ENCODE measurements at places on chromosomes 4 and X. TPM values are rescaled to one million over a fixed set of nuclear protein-coding genes. Genes with fewer than 3 reads are reported as not detected.

RBMXL3 gene
- polyA plus RNA-seq, result not detected

FRMPD4 gene
- 0.45 TPM for polyA plus RNA-seq

SPANXN3 gene
- not detected for polyA plus RNA-seq

- H3K27ac ChIP-seq, result no peak overlapping the region
- H3K4me1 ChIP-seq, result no peaks in the 10 kb centered on the region
- no peak for DNase-seq
- H3K27me3 ChIP-seq, result no peaks in the 10 kb centered on the region
- H3K36me3 ChIP-seq, result no peaks in the 10 kb centered on the region
These were observed 55.8 kb upstream of the SHOX start for GRCh38 chrX:574830-575229.

DNA sequence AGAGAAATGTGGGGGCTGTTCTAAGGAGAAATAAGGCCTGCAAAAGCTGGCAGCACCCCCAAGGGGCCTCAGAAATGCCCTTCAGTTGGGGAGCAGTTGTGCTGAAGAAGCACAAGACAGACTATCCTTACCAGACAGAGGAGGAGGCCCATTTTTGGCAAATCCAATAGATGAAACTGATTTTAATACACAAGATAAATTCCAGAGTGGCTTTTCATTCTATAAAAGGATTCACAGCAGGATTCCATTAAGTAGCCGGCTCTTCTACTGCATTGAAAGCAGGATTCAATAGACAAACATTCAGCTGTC, 8.1 kb downstream of the SEPTIN6 start:
- no peaks in the 10 kb centered on the region for H3K36me3 ChIP-seq
- H3K27me3 ChIP-seq, result no peaks in the 10 kb centered on the region
- H3K27ac ChIP-seq, result peak overlapping the region; percentile 86
- no peak overlapping the region for H3K4me3 ChIP-seq
- H3K4me1 ChIP-seq, result no peaks in the 10 kb centered on the region

DNA sequence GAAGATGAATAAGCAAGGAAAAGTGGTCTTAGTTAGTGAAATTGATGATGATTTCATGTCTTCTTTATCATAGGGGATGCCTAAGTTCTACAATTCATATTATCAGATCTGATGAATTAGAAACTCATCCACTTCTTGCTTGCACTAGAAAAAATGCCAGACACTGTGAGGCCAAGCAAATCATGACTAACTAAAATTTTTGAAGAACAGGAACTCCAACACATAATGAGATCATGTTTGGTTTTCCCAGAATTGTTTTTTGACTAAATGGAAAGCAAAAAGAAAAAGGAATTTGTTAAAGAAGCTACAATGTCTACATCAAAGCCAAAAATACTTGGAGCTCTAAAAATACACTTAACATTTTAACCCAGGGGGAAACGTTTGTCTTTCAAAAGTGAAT, 120.4 kb downstream of the ARSF start:
- no peaks in the 10 kb centered on the region for H3K27me3 ChIP-seq
- H3K36me3 ChIP-seq, result no peaks in the 10 kb centered on the region
- H3K27ac ChIP-seq, result no peak overlapping the region
- no peak overlapping the region for H3K4me3 ChIP-seq
- DNase-seq, result no peak

DNA sequence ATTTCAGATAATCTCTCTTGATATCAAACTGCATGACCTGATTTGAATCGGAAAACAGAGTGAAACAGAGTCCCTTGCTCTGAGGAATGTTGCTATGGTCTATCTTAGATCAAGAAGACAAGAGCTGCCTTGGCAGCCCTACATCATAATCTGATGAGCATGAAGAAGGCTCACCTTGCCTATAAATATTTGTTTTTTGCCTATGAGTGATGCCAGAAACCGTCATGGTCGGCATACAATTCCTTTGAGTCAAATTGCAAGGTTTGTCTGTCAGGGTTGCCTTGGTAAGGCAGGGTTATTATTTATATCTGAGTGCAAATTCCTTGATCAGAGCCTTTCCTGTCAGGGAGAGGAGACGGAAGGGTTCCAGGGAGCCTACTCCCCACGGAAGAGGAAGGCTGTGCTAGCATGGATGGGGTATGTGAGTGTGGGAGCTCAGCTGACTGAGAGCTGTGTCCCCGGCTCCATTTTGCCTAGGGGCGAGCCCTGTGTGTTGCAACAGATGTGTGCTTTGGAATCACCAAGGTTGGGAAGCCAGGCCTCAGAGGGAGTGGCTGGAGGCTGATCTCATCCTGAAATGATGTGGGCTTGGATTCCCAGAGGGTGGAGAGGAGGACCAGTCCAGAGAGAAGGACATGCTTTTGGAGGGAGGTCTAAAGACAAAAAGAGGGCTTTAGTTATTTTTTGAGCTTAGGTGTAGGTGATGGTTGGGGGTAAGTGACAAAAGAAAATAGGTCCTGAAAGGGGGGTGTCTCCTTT, 43.6 kb downstream of the RTL9 start:
- H3K36me3 ChIP-seq, result no peaks in the 10 kb centered on the region
- no peaks in the 10 kb centered on the region for H3K4me1 ChIP-seq
- H3K27me3 ChIP-seq, result no peaks in the 10 kb centered on the region
- no peak for DNase-seq

GRCh38 chr4:106038012-106038411, 142.7 kb downstream of the NPNT start:
- no peak overlapping the region for H3K27ac ChIP-seq
- no peaks in the 10 kb centered on the region for H3K27me3 ChIP-seq
- H3K36me3 ChIP-seq, result no peaks in the 10 kb centered on the region
- no peak overlapping the region for H3K4me3 ChIP-seq
- H3K4me1 ChIP-seq, result no peaks in the 10 kb centered on the region

GRCh38 chr4:151430740-151431457, 21.9 kb downstream of the FHIP1A start:
- H3K27me3 ChIP-seq, result no peaks in the 10 kb centered on the region
- no peak overlapping the region for H3K27ac ChIP-seq
- no peaks in the 10 kb centered on the region for H3K36me3 ChIP-seq
- no peak for DNase-seq
- peaks cover 3% of the 10 kb centered on the region for H3K4me1 ChIP-seq
- no peak overlapping the region for H3K4me3 ChIP-seq

- no peak for DNase-seq
- H3K36me3 ChIP-seq, result no peaks in the 10 kb centered on the region
- H3K4me1 ChIP-seq, result no peaks in the 10 kb centered on the region
- no peak overlapping the region for H3K4me3 ChIP-seq
These were observed 21.5 kb downstream of the FRMPD4 start for GRCh38 chrX:12159799-12160198.
